Right forelimb (tissue), 1 donor: ENCODE measurements at places on chromosomes 2 and 18.

DNA sequence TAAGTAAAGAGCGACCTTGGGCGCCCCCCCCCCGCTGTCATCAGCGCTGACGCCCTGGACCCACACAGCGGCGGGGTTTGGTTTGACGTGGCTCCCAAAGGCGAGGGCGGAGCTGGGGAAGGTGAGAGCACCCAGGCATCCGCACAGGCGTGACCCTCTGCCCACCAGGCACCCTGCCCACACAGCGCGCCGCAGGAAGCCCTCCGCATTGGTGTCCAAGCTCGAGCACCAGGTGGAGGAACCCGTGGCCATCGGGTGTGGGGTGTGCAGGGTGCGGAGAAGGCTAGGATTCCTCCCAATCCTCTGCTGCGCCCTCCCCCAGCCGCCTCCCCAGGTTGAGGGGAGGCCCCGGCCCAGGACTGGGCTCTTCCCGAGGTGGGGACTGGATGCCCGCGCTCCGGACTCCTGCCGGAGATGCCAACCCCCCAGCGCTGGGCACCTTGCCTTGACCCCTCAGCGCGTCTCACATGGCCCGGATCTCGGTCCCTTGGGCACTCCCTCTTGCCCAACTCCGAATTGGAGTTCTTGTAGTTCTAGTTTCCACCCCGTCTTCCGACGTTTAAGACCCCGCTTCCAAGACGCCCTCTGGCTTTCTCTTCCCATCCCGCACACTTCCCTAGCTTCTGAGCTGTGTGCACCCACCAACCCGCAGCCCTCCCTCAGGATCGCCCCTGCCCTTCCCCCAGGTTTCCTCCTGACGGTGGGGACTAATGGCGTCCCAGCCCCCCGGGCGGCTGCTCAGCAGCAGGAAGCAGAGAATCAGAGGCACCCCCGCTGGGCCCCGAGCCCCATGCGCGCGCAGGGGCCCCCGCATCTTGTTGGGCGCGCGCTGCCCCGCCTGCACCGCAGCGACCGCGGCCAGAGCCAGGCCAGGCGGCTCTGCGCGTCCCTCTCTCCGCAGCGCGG is 25.9 kb upstream of the RESP18 start:
- no peak for DNase-seq

DNA sequence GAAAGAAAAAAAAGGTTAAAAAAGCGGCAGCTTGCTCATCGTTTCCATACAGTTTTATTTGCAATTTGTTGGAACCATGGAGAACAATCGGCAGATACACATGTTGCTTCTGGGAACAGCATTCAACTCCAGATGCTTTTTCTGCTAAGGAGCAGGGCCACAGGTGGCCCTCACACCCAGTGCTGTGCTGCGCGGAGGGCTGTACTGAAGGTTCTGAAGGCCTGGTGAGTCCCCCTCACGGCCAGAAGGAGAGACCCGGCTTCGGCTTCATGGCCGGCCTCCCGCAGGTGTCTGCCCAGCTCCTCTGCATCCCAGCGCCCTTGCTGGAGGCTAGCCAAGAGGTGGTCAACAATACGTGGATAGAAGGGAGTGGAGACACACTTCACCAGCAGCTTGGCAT is 394.3 kb downstream of the NBAS start:
- no peak for DNase-seq

- no peak for DNase-seq
Measured at GRCh38 chr18:41967680-41968079, 12.6 kb downstream of the PIK3C3 start.

- DNase-seq: no peak
Measured at GRCh38 chr18:57965246-57965645, 78.8 kb upstream of the NEDD4L start.

GRCh38 chr2:179191110-179191509 is 73.5 kb downstream of the SESTD1 start:
- DNase-seq: no peak

- no peak for DNase-seq
Measured at GRCh38 chr2:127715778-127716449, 14.6 kb downstream of the SFT2D3 start.

GRCh38 chr2:6068429-6068828 is 376.2 kb downstream of the SOX11 start:
- no peak for DNase-seq

GRCh38 chr2:120754067-120754960 is 18.6 kb downstream of the GLI2 start:
- peak; percentile 7 for DNase-seq

DNA sequence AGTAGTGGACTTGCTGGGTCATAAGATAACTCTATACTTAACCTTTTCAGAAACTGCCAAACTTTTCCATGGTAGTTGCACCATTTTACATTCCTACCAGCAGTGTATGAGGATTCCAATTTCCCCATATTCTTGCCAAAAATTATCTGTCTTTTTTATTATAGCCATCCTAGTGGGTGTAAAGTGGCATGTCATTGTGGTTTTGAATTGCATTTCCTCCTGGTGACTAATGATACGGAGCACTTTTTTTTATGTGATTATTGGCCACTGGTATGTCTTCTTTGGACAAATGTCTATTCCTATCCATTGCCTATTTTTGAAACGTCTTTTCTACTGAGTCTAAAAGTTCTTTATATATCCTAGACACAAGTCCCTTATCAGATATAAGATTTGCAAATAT is 44.3 kb downstream of the CACNB4 start:
- DNase-seq: no peak

DNA sequence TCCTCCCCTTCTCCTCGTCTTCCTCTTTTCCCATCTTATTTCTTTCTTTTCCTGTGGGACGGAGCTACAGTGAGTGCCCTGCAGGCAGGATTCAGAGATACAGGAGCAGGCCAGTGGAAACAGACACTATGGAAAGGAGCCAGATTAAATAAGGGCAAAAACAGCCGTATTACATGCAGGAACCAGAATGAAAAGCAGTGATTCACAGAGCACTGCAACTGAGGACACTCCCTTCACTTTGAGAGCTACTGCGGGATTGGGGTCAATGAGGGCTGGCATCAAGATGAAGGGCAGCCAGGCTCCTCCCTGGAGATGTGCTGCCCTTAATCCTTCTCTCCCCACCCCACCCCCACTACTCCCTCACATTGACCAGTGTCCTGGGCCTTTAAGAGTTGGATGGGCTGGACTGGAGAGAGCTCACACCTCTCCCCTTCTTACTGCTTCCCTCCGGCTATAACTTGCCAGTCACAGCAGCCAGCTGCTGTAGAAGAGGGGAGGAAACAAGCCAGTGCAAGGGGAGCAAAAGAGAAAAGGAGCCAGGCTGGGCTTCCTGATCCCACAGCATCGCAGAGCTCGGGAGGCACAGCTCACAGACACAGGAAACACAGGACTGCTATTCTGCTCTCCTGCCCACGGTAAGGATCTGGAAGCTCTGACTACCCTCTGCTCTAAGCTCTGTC is at the start of gene PLCD4:
PLCD4 (plus strand) TSS at position 464 of the 680 bp plus-strand sequence. CDS start 7,841 bp downstream, outside the sequence.
- peak; percentile 72 for DNase-seq

DNA sequence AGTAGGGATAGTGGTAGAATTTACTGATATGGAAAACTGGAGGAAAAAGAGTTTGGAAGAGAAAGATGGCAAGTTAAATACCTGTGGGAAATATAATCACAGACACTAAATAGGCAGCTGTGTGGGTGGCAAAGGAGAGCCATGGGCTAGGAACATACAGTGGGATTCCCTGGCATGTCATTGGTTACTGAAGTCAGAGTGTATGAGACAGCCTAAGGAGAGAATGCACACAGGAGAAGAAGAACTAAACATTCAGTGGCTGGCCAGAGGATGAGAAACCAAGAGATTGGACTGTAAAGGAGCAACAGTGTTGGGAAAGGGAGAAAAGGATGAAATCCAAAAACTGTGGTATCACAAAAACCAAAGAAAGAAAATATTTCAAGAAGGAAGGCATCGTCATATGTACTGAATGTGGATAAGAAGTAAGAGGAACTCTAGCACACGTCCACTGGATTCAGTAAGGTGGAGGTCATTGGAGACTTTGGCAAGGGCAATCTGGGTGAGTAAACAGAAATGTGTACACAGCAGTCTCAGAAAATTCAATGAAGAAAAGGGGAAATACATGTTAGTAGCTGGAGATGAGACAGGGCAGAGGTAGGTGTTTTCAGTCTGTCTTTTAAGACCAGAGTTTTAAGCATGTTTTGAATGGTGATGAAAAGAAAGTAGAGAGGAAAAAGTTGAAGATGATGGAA is 83.3 kb downstream of the SPIRE1 start:
- DNase-seq: no peak

DNA sequence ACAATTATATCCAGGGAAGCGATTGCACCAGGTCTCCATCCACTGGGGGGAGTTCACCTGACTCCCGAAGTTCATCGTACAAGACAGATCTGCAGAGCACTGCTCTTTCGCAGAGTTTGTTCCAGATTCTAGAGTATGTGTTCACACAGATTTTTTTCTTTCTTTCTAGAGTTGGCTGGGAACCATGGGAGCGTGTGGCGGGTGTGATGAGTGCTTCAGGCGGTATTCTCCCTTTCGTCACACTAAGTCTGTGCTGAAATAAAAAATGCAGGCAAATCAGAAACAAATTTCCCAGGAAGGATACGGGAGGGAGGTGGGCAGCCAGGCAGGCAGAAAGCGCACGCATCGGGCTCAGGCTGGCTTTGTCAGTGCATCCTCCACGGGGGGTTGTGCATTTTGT is 129.8 kb upstream of the SOX11 start:
- no peak for DNase-seq

DNA sequence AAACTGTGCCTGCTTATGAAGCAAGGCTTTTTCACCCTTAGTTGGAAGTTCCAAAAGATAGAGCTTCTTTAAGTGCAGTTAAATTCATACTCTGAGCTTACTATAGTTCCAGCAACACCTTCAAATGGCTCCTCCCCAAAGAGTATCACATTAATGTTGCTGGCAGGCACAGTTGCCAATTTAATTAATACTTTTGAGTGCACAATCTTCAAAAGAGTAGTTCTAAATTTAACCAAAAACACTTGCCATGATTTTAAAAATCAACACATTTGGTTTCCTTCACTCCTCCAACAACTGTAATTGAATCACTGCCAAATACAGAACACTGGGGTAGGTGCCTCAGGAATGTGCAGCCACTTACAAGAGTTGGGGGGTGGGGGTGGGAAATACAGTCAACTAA is 150.6 kb upstream of the UBE2E3 start:
- DNase-seq: no peak

- peak; percentile 93 for DNase-seq
Measured at GRCh38 chr2:240791821-240792628, 28.0 kb downstream of the KIF1A start.

- DNase-seq: no peak
Measured at GRCh38 chr2:44894058-44894457, 47.4 kb upstream of the SIX3 start.

DNA sequence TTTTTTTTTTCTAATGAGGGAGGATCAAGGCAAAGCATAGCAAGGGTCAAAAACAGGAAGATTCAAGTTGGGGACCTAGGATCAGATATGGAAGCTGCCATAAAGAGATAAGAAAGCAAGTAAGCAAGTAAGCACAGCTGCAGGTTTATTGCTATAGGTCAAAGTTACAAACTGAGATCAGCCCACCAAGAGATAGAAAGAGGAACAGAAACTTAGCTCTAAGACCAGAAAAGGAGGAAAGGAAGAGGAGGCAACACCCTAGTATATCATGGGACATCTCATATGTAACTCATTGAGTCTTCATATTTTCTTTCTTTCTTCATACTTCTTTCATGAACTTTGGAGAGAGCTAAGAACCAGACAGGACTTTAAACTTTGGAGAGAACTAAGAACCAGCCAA is 295.9 kb upstream of the CRIM1 start:
- DNase-seq: no peak

DNA sequence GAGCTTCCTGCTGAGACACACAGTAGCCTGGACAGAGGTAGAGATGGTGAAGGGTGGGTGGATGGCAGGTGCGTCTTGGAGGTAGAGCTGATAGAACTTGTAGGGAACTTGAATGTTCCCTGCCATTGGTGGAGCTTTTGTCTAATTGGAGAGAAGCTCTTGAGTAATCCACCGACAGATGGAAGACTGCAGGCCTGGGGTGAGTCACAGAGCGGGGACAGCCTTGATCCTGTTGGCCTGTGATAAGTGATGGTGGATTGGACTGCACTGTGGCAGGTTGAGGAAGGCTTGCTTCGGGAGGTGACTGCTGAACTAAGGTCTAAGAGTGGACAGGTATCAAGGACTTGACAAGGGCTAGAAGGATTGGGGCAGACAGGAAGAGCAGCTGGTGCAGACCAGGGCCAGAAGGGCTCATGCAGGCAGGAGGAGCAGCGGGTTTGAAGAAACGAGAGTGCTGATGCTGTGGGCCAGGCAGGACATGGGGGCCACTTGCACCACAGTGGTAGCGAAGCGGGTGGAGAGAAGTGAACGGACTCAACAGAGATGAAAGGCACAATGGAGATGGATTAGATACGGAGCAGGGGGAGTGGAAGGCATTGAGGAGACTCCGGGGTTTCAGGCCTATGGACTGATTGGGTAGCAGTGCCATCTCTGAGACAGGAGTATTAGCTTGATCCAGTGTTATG is 16.3 kb downstream of the CABLES1 start:
- DNase-seq: no peak

DNA sequence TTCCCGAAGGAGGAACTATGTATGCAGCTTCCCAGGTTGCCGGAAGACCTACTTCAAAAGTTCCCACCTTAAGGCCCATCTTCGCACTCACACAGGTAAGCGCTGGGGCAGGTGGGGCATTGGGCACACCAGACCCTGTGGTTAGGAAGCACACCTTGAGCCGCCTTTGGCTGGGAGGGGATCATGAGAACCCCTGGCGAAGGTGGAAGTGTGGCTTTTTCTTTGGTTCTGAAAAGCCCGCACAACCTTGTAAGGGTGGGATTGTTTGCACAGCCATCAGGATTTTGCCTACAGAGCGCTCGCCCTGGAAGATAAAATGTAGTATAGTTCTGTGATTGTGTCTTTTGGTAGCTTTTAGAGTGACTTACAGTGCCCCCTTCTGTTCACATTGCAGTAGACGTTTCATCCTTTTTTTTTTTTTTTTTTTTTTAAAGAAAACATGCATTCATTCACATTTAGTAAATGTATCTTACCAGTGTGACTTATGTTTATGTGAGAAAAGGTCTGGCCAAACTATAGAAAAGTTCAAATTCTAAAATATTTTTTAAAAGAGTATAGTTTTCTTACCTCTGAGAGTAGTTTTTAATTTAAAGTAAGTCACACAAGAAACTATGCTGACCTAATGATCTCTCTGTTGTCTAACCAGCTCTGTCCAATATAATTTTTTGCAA is 5.3 kb downstream of the KLF11 start:
- DNase-seq: no peak

GRCh38 chr18:39666541-39666940 is 2100.9 kb upstream of the CELF4 start:
- DNase-seq: no peak

GRCh38 chr18:23812546-23813440 is 123.5 kb downstream of the LAMA3 start:
- no peak for DNase-seq
